NB4 (cell line): ENCODE measurements at places on chromosomes 5 and 9.

DNA sequence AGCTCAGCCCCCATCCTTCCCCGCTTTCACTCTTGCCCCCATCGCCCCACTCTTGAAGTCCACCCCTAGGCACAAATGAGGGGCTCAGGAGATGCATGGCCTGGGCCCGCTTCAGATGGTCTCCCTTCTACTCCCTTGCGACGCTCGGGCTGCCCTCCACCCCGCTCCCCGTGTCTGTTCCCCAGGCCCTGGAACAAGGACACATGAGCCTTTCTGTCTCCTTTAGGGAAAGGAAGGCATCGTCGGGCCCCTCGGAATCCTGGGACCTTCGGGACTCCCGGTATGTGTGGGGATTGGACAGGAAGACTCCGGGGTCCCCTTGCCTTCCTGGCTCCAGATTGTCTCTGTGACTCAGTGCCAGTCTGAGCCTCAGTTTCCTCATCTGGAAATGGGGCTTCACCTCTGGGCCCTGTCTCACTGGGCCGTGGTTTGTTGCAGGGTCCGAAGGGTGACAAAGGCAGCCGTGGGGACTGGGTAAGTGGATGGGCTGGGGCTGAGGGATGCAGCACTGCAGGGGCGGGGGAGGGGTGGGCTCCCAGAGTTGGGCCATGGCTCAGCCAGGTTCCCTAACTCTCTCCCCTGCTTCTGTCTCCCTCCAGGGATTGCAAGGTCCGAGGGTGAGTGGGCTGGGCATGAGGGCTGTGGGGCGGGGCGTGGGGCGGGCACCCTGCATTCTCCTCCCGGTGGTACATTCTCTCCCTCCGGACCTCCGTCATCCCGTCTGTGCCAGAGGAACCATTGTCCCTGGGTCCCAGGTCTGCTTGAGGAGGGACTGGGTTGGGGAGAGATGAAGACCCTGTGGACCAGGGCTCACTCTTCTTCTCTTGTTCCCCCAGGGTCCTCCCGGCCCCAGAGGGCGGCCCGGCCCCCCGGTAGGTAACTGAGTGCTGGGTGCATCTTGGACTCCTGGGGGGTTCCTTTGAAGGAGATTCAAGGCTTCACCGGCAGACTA lies 21.8 kb upstream of the ORM1 start:
- no peak for DNase-seq

- peak; percentile 29 for DNase-seq
These were observed 521.2 kb downstream of the IRX1 start for GRCh38 chr5:4116834-4117233.

- no peak for DNase-seq
These were observed 85.5 kb downstream of the DCP2 start for GRCh38 chr5:113061846-113062780.

GRCh38 chr5:76404223-76405211 lies 1.4 kb downstream of the IQGAP2 start:
- peak; percentile 87 for DNase-seq

DNA sequence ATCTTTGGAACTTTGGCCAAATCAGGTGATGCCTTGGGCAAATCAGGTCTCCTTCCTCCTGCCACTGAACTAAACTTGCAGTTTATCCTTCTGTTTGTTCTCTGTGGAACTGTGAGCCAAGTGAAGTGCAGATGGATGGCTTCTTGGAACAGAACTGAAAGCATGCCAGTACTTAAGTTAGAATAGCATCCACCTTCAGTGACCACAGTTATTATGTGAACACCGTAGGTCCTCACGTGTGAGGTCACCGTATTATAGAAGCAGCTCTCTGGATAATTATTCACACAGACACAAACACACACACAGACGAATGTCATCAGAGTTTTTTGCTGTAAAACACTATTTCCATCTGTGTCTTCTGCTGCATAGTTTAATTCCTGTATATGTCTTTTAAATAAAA lies 162.6 kb downstream of the EFNA5 start:
- DNase-seq, result no peak

DNA sequence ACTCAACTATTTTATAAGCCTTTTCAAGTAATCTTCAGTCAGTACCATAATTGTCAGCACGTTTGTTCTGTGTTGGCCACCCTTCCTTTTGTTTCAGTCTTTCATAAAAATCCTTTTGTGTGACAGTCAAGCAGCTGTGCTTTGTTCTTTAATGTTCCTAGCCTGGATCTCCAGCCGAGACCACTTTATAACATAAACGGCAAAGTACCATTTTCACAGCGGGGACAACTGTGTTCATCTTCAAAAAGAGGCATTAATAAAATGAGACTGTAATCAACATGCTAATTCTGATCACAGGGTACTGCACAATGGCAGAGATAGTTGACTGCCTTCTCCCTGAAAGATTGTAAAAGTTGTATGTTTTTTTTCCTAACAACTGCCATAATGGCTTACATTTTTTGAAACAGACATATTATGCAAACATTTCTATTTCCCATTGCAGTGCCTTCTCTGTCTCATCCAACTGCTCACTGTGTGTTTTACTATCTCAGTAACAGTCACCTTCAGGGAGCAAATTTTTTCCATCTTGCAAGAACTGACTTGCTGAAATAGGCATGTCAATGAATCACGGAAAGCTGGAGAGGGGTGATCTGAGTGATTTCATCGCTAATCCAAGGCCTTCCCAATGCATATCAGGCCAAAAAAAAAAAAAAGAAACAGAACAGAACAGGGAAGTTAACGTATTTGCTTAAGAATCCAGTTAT lies 828.5 kb upstream of the DMAC1 start:
- DNase-seq, result no peak

DNA sequence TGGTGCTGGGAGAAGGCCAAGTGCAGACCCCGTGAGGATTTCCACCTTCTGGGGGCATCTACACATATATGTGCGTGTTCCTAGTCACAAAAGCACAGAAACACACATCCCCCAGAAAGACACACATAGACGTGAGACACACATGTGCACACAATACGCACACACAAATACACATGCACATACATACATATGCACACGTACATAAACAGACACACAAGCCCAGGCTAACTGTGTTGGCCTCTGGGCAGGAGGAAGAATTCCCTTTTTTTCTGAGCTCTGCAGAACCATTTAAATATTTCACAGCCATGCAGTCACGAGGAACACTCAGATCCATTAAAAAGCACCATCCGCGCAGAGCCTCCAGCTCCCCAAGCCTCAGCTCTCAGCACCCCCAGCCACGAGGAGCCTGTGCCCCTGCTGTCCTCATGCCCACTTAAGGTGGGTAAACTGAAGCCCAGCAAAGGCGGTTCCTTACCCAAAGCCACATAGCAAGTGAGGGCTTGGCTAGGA lies 5.3 kb downstream of the NINJ1 start:
- DNase-seq, result no peak

- no peak for DNase-seq
These were observed 39.9 kb downstream of the C9orf153 start for GRCh38 chr9:86219606-86220005.

DNA sequence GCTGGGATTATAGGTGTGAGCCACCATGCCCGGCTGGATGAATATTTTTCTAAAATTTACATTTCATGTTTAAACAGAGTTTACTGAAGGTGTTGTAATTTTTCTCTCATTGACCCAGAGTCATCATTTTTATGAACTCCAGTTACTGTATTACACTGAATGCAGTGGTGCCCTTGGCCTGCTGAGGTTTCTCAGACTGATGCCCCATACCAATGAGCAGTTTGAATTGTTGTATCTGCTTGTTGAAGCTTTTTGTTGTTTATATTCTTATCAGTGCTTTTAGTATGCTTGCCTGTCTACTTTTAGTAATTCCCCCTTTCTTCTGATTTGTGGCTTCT lies 29.9 kb downstream of the NFX1 start:
- no peak for DNase-seq

DNA sequence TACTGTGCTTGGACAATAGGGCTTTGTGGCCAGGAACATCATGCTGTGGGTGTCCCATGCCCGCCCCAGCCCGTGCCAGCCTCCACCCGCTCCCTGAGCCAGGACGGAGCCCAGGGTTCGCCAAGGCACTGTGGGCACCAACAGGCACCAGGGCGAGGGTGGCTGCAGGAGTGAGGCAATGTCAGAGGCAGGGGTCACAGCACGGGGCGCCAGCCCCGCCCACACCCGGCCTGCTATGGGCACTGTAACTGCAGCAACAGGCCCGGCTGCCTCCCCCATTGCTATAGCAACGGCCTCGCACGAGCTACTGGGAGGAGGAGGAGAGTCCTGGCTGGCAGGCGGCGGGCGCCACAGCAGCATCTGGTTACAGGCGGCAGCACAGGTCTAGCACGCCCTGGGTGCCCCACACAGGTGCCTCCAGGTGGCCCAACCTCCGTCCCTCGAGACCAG lies 2.5 kb downstream of the ABCA2 start:
- DNase-seq, result no peak

- no peak for DNase-seq
These were observed 99.8 kb downstream of the ZDHHC21 start for GRCh38 chr9:14593406-14593805.

DNA sequence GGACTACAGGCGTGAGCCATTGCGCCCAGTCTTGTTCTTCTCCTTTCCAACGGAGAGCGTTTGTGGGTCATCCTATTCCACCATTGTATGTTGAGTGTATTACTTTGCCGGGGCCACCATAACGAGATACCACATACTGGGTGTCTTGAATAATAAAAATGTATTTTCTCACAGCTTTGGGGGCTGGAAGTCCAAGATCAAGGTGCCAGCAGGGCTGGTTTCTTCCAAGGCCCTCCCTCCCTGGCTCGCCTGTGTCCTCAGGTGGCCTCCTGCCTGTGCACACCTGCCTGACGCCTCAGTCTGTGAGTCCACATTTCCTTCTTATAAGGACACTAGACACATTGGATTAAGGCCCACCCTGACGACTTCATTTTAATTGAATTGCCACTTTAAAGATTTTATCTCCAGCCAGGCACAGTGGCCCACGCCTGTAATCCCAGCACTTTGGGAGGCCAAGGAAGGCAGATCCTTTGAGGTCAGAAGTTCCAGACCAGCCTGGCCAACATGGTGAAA lies 175.1 kb downstream of the C9orf50 start:
- no peak for DNase-seq

- no peak for DNase-seq
These were observed 31.9 kb upstream of the CEP120 start for GRCh38 chr5:123455095-123455494.
